AG04449 (cell line): ENCODE measurements at places on chromosomes 1 and 21.
A peak's percentile ranks its signal among the peaks of the same experiment; 100 is the strongest.

DNA sequence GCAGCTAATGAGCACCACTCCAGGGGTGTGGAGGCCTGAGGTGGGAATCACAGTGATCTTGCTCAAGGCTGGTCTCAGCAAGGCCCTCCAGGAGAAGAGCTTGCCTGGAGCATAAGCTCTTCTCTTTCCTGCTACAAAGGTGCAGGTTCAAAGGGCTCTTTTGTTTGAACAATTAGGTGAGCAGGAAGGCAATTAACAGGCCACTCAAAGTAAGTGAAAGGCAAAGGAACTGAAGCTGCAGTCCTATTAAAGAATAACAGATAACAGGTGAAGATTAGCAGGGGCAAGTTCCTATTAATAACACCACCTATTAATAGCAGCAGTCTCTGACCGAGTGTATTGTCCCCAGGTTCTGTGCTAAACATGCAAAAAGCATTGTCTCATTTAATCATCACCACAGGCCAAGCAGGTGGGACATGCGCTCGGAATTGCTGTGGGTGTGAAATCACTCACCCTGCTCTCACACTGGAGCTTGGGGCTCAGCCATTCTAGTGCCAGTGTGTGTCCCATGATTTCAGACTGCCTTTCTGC, 113.8 kb downstream of the RHOU start:
- no peak for DNase-seq

- DNase-seq = no peak
These were observed 48.5 kb upstream of the S1PR1 start for GRCh38 chr1:101188331-101188730.

- DNase-seq = no peak
These were observed 37.5 kb downstream of the C1orf141 start for GRCh38 chr1:67097305-67097704.

- DNase-seq = peak; percentile 4
These were observed 99.1 kb downstream of the DNM3 start for GRCh38 chr1:171940368-171940767.

DNA sequence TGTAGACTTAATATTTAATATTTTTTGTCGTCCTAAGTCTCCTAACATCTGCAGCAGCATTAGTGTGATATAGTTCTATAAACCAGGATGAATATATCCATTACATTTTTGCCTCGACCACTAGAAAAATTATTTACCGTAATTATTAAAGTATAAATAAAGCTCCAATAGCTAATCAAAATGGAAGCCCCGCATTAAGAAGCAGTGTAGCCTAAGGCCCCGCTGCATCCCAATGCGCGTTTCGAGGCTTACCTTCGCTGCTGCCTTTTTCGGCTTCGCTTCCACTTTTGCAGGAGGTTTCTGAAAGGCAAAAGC, 891 bp downstream of the HMGN1 start:
- no peak for DNase-seq

DNA sequence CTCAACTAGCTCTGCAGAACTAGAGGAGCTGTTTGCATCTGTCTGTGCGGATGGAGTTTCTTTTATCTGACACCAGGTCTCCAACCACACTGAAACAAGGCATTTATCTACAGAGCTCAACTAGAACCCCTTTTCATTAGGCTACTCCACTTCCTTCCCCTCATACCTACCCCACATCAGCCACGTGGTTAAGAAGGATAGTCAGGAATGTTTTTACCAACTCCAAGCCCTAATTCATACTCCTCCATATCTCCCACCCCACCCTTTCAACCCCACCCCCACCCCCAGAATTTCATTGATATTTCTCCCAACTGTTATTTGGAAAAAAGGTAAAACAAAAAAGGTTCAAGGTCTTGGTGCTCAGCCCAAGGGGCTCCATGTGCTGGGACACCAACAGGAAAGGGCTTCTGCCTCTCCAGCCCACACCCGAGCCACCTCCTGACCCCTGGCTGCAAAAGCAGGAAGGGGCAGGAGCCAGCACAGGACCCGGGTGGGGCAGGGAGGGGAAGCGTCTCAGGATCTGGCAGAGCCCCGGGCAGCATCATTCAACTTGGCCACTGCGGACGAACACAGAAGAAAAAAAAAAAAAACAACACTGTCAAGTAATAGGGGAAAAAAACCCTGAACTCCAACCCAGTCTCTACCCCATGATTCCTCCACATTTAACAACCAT, 7.0 kb downstream of the ENSA start:
- DNase-seq = no peak

GRCh38 chr1:95407131-95407885, 173.3 kb downstream of the RWDD3 start:
- no peak for DNase-seq

DNA sequence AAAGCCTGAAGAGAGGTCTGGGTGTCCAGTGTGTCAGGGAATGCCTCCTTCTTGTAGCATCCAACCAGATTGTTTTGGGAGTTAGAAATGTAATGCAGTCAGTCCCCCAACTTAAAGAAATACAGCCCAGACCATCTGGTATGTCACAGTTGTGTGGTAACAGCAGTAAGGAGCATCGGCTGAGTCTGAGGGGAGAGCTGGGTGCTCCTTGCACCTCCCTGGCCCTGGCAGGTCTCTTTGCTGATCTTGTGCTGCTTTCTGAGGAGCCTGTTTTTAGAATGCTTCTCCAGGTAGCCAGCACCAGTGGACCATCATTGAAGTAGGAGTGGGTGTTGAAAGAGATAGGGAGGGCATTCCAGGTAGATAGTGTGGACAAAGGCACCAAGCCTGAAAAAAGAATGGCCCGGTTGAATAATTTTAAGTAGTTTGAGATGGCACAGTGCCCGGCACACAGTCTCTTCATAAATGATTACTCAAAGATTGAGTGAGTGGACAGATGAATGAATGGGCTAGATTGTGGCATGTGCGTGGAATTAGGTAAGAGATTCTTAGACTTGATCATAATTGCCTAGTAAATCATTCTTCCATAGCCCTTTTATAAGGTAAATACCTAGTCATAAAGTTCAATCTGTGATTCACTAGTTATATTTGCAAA, 46.5 kb downstream of the LAMC1 start:
- DNase-seq = no peak

DNA sequence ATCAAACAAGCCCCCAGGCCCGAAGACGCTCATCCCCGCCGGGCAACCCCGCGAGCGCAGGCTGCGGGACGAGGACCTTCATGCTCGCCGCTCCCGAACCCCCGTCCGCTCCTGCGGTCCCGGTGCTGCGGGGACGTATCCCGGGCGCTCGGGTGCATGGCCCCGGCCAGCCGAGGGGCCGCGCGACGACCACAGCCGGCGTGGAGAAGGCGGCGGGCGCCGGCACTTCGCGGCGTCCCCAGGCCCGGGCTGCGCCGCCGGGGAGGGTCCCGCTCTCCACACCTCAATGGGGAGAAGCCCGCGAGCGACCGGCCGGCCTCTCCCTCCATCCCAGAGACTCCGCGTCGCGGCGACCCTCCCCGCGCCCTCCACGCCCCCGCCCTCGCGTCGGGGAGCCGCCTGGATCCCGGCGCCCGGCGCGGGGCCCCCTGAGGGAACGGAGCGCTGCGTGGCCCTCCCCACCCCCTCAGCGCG, 401 bp downstream of the ERRFI1 start:
- DNase-seq = no peak

- no peak for DNase-seq
These were observed 52.4 kb downstream of the CHD5 start for GRCh38 chr1:6127587-6128163.

DNA sequence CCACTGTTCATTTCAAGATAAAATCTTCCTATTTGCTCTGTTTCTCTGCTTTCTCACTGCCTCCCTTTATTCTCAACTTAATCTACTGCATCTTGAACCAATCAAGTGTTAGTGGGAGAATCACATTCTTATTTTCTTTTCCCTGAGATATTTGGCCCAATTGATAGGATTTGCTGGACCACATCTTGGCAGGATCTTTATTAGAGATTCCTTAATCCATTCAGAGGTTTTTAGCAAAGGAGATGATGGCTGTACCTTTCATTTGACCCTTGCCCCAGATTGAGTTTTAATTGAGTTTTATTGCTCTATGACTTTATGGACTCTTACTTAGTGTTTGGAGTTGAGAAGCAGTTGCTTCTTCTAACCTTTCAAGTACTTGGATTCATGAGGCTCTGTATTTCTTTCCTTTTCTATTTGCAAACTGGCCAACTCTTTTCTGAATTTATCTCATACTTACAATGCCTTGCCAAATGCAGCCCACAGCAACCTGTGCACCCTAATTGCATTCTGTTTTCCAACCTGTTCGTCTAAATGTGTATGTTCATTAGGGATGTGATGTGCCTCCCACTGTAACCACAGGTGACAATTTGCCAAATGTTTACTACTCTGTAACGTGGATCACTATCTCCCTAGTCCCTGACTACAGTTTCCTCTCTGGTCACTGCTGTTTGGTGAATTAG, 274.8 kb upstream of the KAZN start:
- DNase-seq = no peak

GRCh38 chr1:99240621-99241020, 23.7 kb upstream of the PLPPR4 start:
- no peak for DNase-seq

GRCh38 chr1:202135221-202135721, 9.3 kb downstream of the ARL8A start:
- no peak for DNase-seq

DNA sequence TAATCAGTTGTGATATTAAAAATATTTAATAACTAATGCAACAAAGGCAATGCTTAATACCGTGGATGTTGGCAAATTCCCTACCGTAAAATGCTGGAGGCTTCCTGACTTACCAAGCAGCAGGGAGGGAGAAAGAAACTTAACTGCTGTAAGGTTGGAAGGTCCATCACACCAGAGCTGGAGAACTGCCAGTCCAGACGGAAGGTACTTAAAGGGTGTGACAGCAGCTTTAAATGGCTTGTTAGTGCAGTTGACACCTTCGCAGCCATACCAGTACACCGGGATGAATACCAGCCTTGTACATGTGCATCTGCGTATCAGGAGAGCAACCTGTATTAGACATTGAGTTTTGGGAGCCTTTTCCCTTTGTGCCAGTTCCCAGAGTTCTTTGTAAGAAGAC, 269.5 kb upstream of the NCAM2 start:
- DNase-seq = no peak

DNA sequence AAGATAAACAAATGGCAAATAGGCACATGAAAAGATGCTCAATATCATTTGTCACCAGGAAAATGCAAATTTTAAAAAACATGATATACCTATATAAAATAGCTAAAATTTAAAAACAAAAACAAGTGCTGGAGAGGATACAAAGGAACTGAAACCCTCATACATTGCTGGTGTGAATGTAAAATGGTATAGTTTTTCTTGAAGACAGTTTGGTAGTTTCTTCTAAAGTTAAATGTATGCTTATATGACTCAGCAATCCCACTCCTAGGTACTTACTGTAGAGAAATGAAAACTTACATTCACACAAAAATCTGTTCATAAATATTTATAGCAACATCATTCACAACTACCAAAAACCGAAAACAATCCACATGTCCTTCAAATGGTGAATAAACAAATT, 11.2 kb downstream of the TAF12 start:
- DNase-seq = no peak

GRCh38 chr1:42529724-42530181, 66.7 kb downstream of the CCDC30 start:
- peak; percentile 7 for DNase-seq

DNA sequence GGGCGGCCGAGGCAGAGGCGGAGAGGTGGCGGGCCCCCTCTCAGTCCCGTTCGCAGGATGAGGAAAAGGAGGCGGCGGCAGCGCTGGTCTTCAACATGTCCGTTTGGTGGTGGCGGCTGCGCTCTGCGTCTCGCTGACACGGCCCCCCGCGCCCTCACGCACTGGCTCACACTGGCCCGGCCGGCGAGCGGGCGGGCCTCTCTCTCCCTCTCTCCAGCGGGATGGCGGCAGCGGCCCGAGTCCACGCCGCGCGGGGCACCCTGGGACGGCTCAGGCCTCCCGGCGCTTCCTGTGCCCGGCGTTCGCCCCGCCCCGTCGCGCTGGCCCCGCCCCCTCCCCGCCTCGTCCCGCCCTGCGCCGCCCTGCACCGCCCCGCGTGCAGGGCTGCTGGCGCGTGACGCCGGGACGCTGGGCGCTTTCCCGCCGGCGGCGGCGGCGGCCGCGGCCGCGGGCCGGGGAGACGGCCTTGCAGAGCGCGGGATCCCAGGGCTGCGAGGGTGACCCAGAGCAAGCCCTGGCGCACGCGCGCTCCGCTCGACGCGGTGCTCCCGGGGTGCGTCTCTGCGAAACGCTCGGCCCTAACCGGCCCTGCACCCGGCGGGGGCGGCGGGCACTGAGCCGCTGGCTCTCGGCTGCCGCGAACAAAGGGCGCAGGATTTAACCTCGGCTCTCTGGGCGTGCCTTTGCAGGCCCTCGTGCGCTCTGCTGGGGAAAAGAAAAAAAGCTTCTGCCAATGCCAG, at the start of gene SCAF4:
Gene SCAF4, minus strand, starts transcription at position 262 of the 740 bp plus-strand sequence. CDS start 426 bp downstream, outside the sequence.
- DNase-seq = no peak

DNA sequence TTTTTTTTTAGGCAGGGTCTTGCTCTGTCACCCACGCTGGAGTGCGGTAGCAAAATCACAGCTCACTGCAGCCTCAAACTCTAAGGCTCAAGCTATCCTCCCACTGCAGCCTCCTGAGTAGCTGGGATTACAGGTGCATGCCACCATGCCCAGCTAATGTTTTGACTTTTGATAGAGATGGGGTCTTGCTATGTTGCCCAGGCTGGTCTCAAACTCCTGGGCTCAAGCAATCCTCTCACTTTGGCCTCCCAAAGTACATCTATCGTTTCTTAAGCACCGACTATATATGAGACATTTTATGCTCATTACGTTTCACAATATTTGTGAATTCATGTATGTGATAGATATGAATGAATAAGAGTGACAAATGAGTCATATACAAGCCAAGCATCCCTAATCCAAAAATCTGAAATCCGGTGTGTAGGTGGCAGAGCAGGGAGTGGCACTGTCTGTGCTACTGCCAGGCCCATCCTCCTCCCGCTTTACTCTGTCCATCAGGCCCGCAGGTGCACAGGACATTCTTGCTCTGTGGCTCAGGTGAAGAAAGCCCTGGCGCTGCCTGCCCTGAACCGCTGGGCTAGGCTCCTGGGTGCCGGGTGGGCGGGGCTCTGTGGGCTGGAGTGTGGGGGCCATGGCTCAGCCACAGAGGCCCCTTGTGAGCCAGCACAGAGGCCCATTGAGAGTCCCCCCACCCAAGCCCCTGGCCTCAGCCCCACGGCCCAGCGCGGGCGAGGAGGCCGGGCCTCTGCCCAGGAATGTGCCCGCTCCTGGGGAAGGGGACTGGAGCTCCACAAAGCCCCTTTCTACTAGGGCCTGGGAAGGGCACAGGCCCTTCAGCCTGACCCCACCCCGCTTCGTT, 45.3 kb downstream of the HSPG2 start:
- no peak for DNase-seq

GRCh38 chr1:179369751-179370341, 4.1 kb downstream of the AXDND1 start:
- DNase-seq = peak; percentile 31

GRCh38 chr1:15460708-15461095, 4.2 kb downstream of the CELA2A start:
- DNase-seq = no peak

- DNase-seq = no peak
These were observed 65.2 kb downstream of the PLPPR5 start for GRCh38 chr1:98939471-98939870.
